ENCODE measurements at places on chromosomes 4 and X.

GRCh38 chr4:33107814-33108213 lies 2387.6 kb downstream of the PCDH7 start:
- DNase-seq = no peak

GRCh38 chrX:45134315-45134731 lies 66.4 kb downstream of the DIPK2B start:
- no peak for DNase-seq

GRCh38 chrX:151039351-151039750 lies 56.2 kb downstream of the HMGB3 start:
- DNase-seq = no peak

DNA sequence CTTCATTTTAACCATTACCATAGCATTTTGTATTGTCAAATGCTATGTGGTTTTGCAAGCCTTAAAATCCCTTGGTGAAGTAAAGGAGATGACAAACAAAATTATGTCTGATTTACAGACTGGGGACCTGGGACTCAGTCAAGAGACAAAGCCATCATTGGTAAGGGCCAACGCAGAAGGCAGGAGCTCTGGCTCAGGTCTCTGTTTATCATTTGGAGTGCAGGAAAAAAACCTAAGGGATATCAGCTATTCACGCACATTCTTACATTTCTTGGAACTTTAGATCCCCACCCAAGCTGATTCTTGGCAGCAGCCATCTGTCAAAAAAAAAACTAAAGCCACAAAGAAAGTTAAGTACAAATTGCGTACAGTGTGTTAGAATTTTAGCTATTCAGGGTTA lies 731.9 kb downstream of the STPG2 start:
- no peak for DNase-seq

GRCh38 chr4:58081356-58081755 lies 971.2 kb upstream of the IGFBP7 start:
- DNase-seq = no peak

- DNase-seq = no peak
Measured at GRCh38 chrX:107630031-107630689, 1.9 kb downstream of the PRPS1 start.

- peak; percentile 66 for DNase-seq
Measured at GRCh38 chr4:153154007-153154975, 50.0 kb upstream of the TRIM2 start.

DNA sequence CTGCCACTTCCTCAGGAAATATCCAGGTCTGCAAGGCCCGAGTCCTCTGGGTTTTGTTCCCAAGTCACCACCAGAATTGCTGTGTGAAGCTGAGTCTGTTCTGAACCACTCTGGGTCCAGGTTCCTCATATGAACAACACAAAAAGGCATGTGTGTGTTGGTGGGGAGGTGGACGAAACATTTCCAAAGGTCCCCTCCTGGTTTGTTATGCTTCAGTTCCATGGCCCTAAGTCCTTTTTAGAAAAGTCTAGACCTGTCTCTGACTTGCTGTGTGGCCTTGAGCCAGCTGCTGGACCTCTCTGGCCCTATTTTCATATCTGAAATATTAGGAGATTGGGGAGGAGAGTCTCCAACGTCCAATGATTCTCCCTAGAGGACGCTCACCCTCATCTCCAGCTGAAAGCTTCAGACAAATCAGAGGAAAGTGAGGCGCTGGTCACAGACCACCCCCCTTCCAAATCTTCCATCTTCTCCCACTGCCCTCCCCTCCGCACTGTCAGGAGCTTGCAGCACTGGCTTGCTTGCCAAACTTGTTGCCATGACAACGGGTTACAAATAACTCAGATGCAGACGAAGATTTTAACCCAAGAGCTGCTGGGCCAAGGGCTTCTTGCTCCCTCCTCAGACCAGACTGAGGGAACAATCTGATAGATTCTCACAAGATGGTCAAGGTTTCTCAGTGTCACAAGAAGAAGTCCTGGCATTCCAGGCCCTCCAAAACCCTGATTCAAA lies 64.5 kb downstream of the SMC1A start:
- no peak for DNase-seq

- DNase-seq = peak; percentile 1
Measured at GRCh38 chrX:33840176-33840575, 291.9 kb downstream of the FAM47A start.

DNA sequence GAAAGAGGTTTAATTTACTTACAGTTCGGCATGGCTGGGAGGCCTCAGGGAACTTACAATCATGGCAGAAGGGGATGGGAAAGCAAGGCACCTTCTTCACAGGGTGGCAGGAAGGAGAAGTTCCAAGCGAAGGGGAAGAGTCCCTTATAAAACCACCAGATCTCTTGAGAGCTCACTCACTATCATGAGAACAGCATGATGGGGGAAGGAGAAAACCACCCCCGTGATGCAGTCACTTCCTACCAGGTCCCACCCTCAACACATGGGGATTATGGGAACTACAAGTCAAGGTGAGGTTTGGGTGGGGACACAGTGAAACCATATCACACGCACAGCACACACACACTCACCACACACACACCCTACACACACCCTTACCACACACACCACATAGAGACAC lies 104.3 kb downstream of the DCTD start:
- no peak for DNase-seq
